ENCODE measurements at places on chromosomes 11 and 22. TPM values are rescaled to one million over a fixed set of nuclear protein-coding genes. Genes with fewer than 3 reads are reported as not detected.

DNA sequence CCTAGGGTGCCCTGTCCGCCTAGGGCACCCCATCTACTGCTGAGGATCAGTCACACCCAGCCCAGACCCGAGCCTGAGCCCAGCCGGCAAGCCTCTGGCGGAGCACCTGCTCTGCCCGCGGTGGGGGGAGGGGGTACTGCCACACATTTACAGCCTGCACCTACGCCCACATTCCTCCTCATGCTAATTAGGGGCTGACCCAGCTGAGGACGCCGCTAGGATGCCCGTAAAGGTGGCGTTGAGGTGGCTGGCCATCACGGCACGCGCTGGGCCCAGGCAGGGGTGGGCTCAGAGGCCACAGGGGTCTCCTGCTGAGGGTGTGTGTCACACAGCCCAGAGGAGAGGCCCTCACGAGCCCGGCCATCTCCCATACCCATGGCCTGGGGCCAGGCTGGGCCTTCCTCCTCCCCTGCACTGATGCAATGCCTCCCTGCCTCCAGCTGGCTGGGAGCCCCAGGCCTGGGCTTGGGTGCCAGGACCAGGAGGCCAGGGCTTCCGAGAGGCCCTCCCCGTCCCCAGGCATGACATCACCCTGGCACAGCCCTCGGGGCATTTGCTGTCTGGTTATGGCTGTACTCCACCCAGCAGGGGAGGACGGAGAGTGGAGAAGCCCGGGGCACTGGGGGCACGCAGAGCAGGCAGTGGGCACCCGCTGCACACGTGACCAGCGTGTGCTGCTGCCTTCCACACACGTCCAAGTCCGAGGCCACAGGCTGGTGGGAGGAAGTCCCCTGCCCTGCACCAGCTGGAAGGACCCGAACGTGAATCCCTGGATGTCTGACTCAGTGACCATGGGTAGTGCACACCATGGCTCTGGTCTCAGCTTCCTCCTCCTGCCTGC is 12.7 kb downstream of the DUSP8 start:
- no peak for DNase-seq

GRCh38 chr11:118435290-118435892 is 901 bp upstream of the KMT2A start:
- DNase-seq = peak; percentile 38

GRCh38 chr11:16825101-16825500 is 86.7 kb downstream of the C11orf58 start:
- no peak for DNase-seq

- no peak for DNase-seq
These were observed 49.3 kb upstream of the THY1 start for GRCh38 chr11:119472186-119472855.

GRCh38 chr22:25554238-25554671 is 10.2 kb upstream of the GRK3 start:
- DNase-seq = no peak

- DNase-seq = peak; percentile 32
These were observed 557.7 kb downstream of the BRD1 start for GRCh38 chr22:49269928-49270327.

GRCh38 chr22:47620391-47620790 is 857.9 kb downstream of the TBC1D22A start:
- DNase-seq = no peak

- no peak for DNase-seq
These were observed 58.2 kb downstream of the ACER3 start for GRCh38 chr11:76918941-76919386.

DNA sequence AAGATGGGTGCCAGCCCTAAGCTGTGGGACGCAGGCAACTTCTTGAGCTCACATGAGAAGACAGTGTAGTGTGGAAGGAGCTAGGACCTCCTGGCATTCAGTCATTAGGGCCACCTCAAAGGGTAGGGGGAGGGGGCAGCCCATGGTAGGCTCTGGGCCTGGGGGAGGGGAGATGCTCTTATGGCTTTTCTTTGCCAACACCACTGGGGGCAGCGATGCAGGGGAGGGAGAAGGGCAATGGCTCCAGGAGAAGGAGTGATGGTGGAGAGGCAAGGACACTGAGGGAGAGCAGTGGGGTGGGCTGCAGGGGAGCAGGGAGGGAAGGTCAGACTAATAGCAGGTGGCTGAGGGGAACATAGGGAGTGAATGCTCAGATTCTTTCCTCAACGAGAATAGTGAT is 63.3 kb upstream of the SUSD2 start:
- no peak for DNase-seq

The BTBD18 gene
- not detected for total RNA-seq

Measured in SJSA1 (cell line).